ENCODE measurements at places on chromosomes 6 and 20.

- no peak overlapping the region for H3K27ac ChIP-seq
- no peak for DNase-seq
- H3K36me3 ChIP-seq = no peaks in the 10 kb centered on the region
- no peak overlapping the region for H3K4me3 ChIP-seq
These were observed 225.9 kb upstream of the CITED2 start for GRCh38 chr6:139600343-139600742.

DNA sequence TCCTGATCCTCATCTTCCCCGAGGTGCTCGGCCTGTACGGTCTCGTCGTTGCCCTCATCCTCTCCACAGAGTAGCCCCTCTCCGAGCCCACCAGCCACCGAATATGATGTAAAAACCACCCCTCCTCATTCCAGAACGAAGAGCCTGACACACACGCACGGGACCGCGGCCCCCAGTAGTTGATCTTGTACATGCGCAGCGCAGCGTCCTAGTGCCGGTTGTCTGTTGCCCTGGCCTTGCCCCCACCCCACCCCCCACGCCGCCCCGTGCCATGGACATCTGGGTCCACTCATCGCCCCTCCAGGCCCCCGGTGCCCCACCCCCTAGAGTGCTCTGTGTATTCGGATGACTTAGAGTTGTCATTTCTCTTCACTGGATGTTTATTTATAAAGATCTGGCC is 5.2 kb upstream of the PRPH2 start:
- DNase-seq = no peak
- peaks cover 9% of the 10 kb centered on the region for H3K4me1 ChIP-seq
- no peaks in the 10 kb centered on the region for H3K27me3 ChIP-seq
- no peaks in the 10 kb centered on the region for H3K36me3 ChIP-seq
- no peak overlapping the region for H3K4me3 ChIP-seq

DNA sequence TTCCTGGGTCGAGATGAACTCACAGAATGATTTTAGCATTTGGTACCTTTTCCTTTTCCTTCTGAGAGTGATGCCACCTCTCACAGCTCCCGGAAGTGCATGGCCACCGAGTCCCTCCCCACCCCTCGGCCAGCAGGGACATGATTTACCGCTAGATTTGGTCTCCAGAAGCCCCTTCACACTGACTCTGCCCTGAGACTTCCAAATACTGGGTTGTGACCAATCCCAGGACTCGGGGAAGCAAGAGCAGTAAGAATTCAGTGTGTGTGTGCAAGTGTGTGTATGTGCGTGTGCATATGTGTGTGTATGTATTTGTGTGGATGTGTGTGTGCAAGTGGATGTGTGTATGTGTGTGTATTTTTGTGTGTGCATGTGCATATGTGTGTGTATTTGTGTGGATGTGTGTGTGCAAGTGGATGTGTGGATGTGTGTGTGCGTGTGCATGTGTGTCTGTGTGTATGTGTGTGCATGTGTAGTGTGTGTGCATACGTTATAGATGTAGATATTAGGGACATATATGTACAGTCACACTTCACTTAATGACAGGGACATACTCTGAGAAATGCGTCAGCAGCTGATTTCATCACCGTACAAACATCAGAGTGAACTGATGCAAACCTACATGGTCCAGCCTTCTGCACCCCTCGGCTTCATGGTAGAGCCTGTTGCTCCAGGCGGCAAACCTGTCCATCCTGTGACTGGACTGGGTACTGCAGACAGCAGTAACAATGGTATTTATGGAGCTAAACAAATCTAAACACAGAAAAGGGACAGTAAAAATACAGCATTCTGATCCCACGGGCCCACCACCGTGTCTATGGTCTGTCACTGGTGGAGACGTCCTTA is 374.5 kb downstream of the TAF4 start:
- no peaks in the 10 kb centered on the region for H3K36me3 ChIP-seq
- H3K27ac ChIP-seq = no peak overlapping the region
- no peaks in the 10 kb centered on the region for H3K27me3 ChIP-seq
- no peak overlapping the region for H3K4me3 ChIP-seq
- H3K4me1 ChIP-seq = no peaks in the 10 kb centered on the region

GRCh38 chr6:17456711-17457110 is 63.3 kb downstream of the CAP2 start:
- no peak overlapping the region for H3K4me3 ChIP-seq
- no peaks in the 10 kb centered on the region for H3K36me3 ChIP-seq
- H3K27me3 ChIP-seq = no peaks in the 10 kb centered on the region
- no peak overlapping the region for H3K27ac ChIP-seq
- H3K4me1 ChIP-seq = no peaks in the 10 kb centered on the region

DNA sequence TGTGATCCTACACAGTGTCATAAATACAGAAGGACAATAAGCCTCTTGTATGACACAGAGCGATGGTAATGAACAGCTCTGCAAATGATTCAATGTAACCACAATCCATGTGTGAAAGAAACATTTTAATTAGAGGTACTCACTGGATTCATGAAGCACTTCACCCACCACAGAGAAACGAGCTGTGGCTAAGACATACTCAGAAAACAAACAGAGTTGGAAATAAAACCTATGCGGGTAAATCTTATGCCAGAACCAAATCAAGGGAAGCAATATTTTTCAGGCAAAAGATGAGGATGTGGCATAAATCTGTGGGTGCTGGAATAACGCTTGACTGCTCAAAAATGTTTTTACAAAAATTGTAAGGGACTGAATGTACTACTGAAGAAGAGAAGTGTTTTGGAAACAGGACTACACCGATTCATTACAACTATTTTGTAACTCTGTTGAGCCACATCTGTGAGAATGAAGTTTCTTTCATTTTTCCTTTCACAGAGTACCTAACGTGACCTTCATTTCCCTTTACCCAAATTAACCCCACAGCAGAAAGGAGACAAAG is 112.1 kb downstream of the WDR27 start:
- peaks cover 14% of the 10 kb centered on the region for H3K4me1 ChIP-seq
- no peaks in the 10 kb centered on the region for H3K27me3 ChIP-seq
- no peak overlapping the region for H3K27ac ChIP-seq
- no peak overlapping the region for H3K4me3 ChIP-seq
- peaks cover 2% of the 10 kb centered on the region for H3K36me3 ChIP-seq

GRCh38 chr6:83430611-83431544 is at the start of gene ME1:
TSS of gene ME1 (minus strand) at chr6:83431051. CDS start at chr6:83430954, 97 bp downstream.
- peaks cover 23% of the 10 kb centered on the region for H3K4me1 ChIP-seq
- H3K27me3 ChIP-seq = peaks cover 12% of the 10 kb centered on the region
- H3K4me3 ChIP-seq = no peak within 1 kb of the TSS
- no peaks in the 10 kb centered on the region for H3K36me3 ChIP-seq
- peak; percentile 93 for DNase-seq
- H3K27ac ChIP-seq = no peak within 1 kb of the TSS

DNA sequence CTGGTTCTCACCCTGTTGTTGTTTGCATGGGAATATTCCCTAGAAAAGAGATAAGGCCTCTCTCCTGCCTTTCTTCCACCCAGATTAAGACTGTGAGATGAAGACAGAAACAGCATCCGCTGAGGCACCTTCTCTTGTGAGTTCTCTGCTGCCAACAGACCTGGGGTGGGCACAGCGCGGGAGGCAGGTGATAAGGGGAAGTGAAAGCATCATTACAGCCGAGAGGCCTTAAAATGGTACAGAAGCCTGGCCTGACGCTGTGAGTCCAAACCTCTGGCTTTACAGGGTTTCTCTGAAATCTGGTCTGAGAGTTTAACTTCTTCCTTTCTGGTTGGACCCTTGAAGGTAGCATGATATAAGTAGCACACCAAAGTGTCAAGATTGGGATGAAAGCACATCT is 21.0 kb upstream of the IYD start:
- H3K4me1 ChIP-seq = peaks cover 8% of the 10 kb centered on the region
- H3K36me3 ChIP-seq = no peaks in the 10 kb centered on the region
- H3K27ac ChIP-seq = no peak overlapping the region
- DNase-seq = no peak
